A549 treated with dexamethasone at 1 μM for 4 hours (cell line): ENCODE measurements at places on chromosomes 4 and X. TPM values are rescaled to one million over a fixed set of nuclear protein-coding genes. Genes with fewer than 3 reads are reported as not detected.

GYPB gene
- total RNA-seq, result not detected in 5 replicates

KLHL4 gene
- 5.2 to 7.7 TPM (median 7.0 TPM) in 5 replicates for total RNA-seq

FANCB gene
- total RNA-seq, result 2.5 to 3.6 TPM (median 3.2 TPM) in 5 replicates

TMEM271 gene
- not detected in 5 replicates for total RNA-seq

SORCS2 gene
- total RNA-seq, result 3.8 to 5.8 TPM (median 5.0 TPM) in 5 replicates

HERC3 gene
- total RNA-seq, result 6.0 to 10.4 TPM (median 9.0 TPM) in 5 replicates

PRAF2 gene
- 35.0 to 53.0 TPM (median 49.4 TPM) in 5 replicates for total RNA-seq

STPG2 gene
- total RNA-seq, result not detected in 5 replicates

NAP1L3 gene
- 0.36 to 0.65 TPM (median 0.38 TPM) in 5 replicates for total RNA-seq

ADAM29 gene
- total RNA-seq, result not detected in 5 replicates

TMPRSS11A gene
- not detected in 5 replicates for total RNA-seq

MAOA gene
- 0.59 to 0.87 TPM (median 0.79 TPM) in 5 replicates for total RNA-seq

IL1RAPL2 gene
- not detected in 5 replicates for total RNA-seq

FRMPD4 gene
- 0.02 to 0.07 TPM (median 0.05 TPM) in 5 replicates for total RNA-seq
